ENCODE measurements at places on chromosomes 6 and 20. TPM values are rescaled to one million over a fixed set of nuclear protein-coding genes. Genes with fewer than 3 reads are reported as not detected.

RBPJL gene
- total RNA-seq: not detected

IER3 gene
- 546 TPM for total RNA-seq

RAET1L gene
- total RNA-seq: 0.10 TPM

KIAA0408 gene
- total RNA-seq: 1.0 TPM

PTPRT gene
- under 0.01 TPM for total RNA-seq

BNIP5 gene
- total RNA-seq: not detected

COL12A1 gene
- 0.21 TPM for total RNA-seq

SPATA25 gene
- 0.52 TPM for total RNA-seq

CLDN20 gene
- total RNA-seq: not detected

HSPA1L gene
- 2.7 TPM for total RNA-seq

TRIM10 gene
- 0.21 TPM for total RNA-seq

FAM209B gene
- 0.52 TPM for total RNA-seq

SIRPB2 gene
- total RNA-seq: 8.8 TPM

C6orf52 gene
- not detected for total RNA-seq

TBXT gene
- not detected for total RNA-seq

VIP gene
- not detected for total RNA-seq

FABP7 gene
- not detected for total RNA-seq

TPD52L1 gene
- total RNA-seq: 0.31 TPM

SNAI1 gene
- 5.8 TPM for total RNA-seq

LIN28B gene
- not detected for total RNA-seq

BANF2 gene
- not detected for total RNA-seq

PTCHD4 gene
- total RNA-seq: 0.10 TPM

HLA-E gene
- total RNA-seq: 1,812 TPM

WFDC5 gene
- not detected for total RNA-seq

MRPS18B gene
- 31.3 TPM for total RNA-seq

SYCP2L gene
- not detected for total RNA-seq

NKX2-2 gene
- total RNA-seq: not detected

KCNK5 gene
- total RNA-seq: 0.31 TPM

AIF1 gene
- total RNA-seq: 245 TPM

CGA gene
- total RNA-seq: not detected

TDRD6 gene
- not detected for total RNA-seq

C20orf202 gene
- not detected for total RNA-seq

BMP5 gene
- not detected for total RNA-seq

PDE7B gene
- total RNA-seq: 0.42 TPM

SEL1L2 gene
- not detected for total RNA-seq

All from mononuclear cell (primary cell).